ENCODE measurements at places on chromosomes 12 and 14.

DNA sequence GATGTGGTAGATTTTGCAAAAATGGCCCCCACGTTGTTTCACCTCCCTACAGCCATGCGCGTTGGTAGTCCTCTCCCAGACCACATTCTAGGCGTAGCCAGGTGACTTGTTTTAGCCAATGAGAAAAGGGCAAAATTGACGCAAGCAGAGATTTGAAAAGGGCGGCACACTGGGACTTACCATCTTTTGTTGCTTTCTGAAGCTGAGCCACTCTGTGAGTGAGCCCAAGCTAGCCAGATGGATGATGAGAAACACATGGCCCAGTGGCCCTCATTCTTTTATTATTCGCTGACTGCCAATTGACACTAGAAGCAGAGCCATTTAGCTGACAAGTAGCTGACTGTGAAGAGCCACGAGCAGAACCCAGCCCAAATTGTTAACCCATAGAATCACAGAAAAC is 142.0 kb upstream of the GZMB start:
- no peak for DNase-seq

DNA sequence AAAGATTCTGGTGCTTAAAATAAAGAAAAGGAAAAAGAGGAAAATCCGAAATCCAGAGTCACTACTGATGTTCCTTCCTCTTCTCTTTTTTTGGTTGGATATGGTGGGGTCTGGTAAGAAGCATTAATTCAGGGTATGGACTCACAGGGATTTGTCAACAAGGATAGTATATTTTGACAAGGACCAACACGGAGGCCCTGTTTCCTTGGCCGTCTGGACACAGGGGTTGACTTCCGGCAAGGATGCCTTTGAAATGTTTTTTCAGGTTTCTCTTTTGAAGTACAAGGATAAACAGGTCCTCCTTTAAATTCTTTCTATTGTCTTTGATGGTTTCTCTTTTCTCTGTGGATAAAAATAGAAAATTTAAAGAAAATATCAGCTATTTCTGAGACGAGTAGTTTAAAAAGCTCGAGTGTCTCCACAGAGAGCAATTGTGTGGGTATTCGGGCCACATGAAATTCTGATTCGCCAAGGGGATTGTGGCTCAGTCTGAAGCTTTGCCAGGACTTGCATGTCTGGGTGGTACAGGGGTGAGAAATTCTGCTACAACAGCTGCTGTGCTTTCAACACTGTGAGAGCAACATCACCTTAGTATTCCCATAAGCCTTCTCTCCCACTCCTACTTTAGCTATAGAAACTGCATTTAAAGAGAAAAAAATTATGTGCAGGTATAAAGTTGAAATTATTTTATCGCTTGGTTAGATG is 88.5 kb upstream of the CSRP2 start:
- no peak for DNase-seq

DNA sequence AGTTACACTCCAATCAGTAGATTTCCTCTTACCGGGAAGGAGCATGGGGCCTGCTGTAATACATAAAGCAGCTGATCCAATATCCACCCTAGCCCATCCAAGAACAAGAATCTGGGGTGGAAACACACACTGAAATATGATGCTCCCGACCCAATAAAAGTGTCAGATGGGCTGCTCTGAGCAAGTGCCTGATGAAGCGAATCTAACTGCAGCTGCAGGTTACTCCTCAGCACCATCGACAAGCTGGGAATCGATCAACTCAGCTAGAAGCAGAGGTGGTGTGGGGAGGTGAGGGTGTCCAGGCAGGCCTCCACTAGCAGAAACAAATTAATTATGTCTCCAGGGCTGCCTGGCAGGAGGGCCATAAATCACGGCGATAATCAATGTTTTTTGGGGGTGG is 64.0 kb upstream of the WSCD2 start:
- DNase-seq = no peak

- DNase-seq = no peak
Observed at GRCh38 chr12:66999141-66999540, 270.0 kb upstream of the CAND1 start.

DNA sequence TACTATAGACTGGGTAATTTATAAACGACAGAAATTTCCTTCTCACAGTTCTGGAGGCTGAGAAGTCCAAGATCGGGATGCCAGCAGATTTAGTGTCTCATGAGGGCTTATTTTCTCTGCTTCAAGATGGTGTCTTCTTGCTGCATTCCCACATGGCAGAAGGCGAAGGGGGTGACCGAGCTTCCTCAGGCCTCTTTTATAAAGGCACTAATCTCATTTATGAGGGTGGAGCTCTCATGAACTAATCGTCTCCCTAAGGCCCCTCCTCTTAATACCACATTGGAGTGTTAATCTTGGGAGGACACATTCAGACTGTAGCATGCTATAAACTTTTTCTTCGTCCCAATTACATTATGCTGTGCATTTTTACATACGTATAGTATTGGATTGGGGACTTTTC is 200.4 kb upstream of the ARHGAP5 start:
- DNase-seq = no peak

DNA sequence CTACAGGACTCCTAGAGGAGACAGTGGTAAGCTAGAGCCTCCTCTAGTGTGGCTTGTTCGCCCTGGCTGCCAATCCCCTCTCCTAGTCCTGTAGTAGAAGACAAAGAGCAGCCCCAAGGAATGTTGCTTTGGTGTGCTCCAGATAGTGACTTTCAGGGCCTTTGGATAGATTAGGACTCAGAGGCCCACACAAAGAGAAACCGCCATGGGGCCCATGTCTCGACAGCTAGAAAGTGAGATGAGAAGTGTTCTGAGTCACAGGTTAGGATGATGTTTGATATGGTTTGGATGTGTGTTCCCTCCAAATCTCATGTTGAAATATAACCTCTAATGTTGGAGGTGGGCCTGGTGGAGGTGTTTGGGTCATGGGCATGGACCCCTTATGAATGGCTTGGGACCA is 51.8 kb upstream of the JDP2 start:
- DNase-seq = no peak

DNA sequence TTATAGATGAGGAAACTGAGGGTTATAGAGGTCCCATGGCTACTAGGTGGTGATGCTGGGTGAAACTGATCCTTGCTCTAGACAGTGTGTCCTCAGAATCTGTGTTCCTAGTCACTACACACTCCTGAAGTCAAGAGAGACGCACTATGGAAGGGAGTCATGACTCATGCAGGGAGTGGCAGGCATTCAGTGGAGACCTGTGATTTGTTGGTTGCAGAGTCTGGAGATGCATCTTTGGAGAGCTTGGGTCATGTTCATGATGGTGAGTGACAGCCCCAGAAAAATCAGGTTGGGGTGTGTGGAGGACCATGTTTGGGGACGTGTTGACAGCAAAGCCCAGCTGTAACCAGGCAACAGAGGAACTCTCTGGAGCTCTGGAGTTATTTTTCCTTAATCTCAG is 38.0 kb upstream of the FBXO21 start:
- DNase-seq = no peak

GRCh38 chr14:49363821-49364751 is 222.1 kb downstream of the RPS29 start:
- DNase-seq = no peak

- DNase-seq = no peak
Observed at GRCh38 chr14:68958553-68958952, 20.5 kb downstream of the ACTN1 start.

DNA sequence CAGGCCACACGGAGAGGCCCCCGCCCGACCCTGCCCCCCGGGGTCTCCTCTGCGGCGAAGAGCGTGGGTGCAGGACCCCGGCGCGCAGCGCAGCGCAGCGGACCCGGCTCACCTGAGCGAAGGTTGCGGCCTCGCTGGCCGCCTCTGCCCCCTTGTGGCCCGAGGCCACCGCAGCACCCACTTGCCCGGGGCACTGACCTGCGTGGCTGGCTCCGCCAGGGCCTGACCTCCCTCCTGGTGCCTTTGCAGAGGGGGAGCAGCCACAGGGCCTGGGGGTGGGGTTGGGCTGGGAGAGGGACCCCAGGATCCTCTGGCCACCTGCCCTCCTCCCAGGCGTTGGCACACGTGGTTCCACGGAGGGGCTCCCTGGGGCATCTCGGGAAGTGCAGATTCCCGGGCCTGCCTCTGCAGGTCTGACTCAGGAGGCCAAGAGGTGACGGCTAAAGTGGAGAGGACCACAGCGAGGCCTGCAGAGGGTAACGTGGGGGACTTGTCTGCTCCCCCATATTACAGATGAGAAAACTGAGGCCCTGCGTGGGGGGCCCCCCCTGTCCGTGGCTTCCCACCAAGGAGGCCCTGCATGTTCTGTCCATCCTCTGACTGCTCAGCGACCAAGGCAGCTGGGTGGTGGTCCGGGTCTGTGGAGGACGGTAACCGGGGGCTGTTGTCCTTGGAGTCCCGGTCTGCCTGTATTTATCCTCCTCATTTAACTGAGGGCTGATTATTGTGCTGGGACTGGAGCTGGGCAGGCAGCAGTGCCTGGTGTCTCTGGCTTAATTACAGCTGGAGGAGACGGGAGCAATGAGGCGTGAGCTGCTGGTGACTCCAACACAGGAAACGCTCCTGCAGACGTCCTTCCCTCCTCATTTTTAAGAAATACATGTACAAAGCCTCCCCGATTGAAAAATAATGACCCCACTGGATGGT is 67.9 kb upstream of the BEGAIN start:
- DNase-seq = no peak

DNA sequence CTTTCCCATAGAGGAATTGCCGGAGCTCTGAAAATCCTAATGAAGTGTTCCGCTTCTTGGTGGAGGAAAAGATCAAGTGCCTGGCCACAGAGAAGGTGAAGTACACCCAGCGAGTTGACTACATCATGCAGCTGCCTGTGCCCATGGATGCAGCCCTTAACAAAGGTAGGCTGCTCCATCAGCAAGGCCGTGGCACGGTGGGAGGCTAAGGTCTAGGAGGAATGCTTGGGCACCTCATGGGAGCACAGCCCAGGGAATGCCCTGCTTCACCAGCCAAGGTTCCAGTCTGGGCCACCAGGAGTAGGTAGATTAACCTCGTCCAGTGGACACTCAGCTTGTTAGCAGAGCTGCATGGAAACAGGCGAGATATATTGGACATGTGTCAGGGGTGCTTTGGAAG is 6.4 kb upstream of the TPI1 start:
- DNase-seq = no peak

GRCh38 chr12:106112145-106112821 is 26.5 kb downstream of the NUAK1 start:
- no peak for DNase-seq

DNA sequence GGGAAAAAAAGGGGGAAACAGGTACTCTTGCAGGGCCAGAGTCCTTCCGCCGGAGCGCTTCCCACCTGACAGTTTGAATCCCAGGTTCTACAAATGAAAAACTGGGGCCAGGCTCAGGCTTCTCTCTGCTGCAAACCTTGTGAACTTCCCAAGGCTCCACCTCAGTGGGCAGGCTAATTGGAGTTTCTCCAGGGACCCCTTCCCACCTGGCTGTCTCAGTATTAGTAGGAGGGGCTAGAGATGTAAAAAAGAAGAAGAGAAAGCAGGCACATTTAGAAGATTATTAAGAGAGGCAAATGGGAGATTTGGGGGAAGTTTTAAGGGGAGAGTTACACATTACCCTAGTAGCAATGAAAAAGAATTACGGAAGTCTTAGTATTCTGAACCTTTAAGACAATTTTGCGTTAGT is 20.0 kb upstream of the CLEC2D start:
- no peak for DNase-seq

- no peak for DNase-seq
Observed at GRCh38 chr12:127760996-127761395, 506.0 kb upstream of the TMEM132C start.

DNA sequence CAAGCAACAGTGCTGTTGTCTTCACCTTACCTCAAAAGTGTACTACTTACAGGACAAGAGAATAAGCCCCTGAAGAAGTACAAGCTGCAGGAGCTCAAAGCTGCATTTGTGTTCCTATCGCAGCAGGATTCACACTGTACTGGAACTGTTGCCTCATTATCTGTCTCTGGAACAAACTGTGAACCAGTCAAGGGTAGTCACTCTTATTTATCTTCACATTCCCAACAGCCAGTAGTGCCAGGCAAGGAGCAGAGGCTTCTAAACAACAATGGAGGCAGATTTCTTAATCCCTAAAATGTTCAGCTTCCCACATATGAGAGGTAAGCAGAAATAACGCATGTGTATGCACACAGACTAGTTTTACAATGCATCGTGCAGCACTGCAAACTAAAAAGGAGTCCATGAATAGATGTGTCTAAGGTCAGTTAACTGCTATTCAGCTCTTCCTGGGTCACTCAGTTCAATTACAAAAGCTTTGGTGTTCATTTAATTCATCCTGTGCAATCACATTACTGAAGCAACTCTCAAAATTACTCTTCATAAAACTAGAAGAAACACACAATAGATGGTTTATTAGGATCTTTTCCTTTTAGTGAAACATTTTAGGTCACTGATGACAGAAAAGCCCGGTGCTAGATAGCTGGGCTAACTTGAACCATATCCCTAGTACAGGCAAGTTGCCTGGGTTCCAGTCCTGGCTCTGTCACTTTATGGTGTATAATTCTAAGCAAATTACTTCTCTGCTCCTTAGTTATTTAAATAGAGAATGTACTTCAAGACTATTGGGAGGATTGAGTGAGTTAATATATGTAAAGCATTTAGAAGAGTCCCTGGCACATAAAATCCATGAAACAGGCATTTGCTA is 2.7 kb downstream of the APPL2 start:
- no peak for DNase-seq

- no peak for DNase-seq
Observed at GRCh38 chr14:24317141-24317928, 6.0 kb downstream of the LTB4R start.

- DNase-seq = no peak
Observed at GRCh38 chr12:75884465-75884985, 147.1 kb downstream of the PHLDA1 start.

- no peak for DNase-seq
Observed at GRCh38 chr12:124087266-124088051, 114.4 kb downstream of the ZNF664 start.

- no peak for DNase-seq
Observed at GRCh38 chr14:99871771-99872170, 78.6 kb downstream of the EML1 start.

DNA sequence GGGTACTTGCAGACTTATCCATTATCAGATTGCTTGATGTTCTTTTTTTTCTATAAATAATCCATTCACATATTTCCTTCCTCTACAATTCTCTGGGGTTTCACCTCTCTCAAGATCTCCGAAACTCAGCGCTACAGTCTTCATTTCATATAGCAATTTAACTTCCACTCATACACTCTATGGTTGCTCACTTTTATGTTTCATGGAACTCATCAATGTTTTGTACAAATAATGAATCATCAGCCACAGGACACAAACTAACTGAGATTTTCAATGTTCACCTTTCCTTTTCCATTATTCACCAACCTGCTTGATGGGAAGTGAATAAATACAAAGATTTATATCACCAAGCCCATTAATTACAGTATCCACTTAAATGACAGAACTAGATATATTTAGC is 534.7 kb downstream of the LRFN5 start:
- DNase-seq = no peak

DNA sequence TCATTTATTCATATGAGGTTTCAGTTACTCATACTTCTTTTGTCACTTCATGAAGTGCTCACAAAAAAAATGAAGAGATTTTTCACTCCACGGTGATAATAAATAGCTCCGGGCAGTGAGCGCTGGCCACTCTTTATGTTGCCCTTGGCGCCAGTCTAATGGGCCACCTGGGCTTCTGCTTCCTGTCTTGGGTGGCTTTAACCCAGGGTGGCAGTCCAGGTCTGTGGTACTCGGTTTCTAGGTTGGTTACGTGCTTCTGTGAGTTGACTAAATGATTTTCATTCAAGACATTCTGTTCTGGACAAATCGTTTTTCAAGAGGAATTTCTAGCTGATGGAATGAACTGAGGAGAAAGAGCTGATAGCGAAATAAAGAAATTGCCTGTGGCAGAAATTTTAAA is 34.6 kb upstream of the NID2 start:
- no peak for DNase-seq

GRCh38 chr14:101354726-101355125 is 206.6 kb upstream of the DIO3 start:
- no peak for DNase-seq
